ENCODE measurements at places on chromosomes 16 and 17.

GRCh38 chr17:80987941-80988461 lies 3.6 kb upstream of the CHMP6 start:
- DNase-seq: no peak

GRCh38 chr17:22517716-22518115 lies 825.4 kb downstream of the KCNJ18 start:
- DNase-seq: no peak

- peak; percentile 67 for DNase-seq
Observed at GRCh38 chr16:2963723-2964474, at the start of gene KREMEN2. Gene KREMEN2 (plus strand): TSS chr16:2964275. CDS start chr16:2964521, 246 bp downstream.

GRCh38 chr17:55407641-55408566 lies 13.7 kb downstream of the MMD start:
- DNase-seq: no peak

- DNase-seq: no peak
Observed at GRCh38 chr17:41322094-41322902, 6.8 kb upstream of the KRTAP17-1 start.

- no peak for DNase-seq
Observed at GRCh38 chr17:36885153-36885735, 52.0 kb upstream of the LHX1 start.

GRCh38 chr16:14509055-14509454 lies 121.0 kb downstream of the PARN start:
- no peak for DNase-seq

GRCh38 chr16:90034504-90034903 lies 15.2 kb upstream of the DBNDD1 start:
- no peak for DNase-seq

DNA sequence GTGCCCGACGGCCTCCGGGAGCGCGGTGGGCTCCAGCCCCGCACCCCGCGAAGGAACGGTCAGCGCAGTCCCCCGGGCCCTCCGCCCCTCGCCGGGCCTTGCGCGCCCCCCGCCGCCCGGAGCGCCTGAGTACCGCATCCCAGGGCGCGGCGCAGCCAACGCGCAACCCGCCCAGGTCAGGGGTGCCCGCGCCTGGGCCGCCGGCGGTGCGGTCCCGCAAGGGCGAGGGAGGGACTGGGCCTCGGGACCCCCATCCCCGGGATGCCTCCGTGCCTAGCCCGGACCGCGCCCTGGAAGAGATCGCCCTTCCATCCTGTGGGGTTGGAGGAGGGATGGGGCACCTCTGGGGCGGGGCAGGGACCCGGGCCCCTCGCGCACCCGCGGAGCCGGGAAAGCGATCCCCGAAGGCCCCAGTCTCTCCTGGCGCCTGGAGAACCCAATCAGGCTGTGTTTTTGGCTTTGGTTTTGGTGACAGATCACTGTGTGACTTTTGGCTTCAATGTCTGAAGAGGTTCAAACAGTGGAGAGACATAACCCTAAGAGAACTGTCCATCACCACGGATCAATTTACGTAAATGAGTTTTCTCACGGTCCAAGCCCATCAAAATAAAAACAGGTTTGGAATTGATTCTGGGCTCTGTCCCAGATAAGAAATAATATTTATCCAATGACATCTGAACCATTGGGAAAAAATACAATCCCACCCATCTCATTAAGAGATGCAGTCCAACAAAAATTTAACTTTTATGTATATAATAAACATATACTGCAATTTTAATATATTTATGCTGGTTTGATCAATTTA lies 17.8 kb downstream of the ENPP7 start:
- no peak for DNase-seq

- peak; percentile 36 for DNase-seq
Observed at GRCh38 chr17:63445571-63445953, 544 bp downstream of the CYB561 start.

DNA sequence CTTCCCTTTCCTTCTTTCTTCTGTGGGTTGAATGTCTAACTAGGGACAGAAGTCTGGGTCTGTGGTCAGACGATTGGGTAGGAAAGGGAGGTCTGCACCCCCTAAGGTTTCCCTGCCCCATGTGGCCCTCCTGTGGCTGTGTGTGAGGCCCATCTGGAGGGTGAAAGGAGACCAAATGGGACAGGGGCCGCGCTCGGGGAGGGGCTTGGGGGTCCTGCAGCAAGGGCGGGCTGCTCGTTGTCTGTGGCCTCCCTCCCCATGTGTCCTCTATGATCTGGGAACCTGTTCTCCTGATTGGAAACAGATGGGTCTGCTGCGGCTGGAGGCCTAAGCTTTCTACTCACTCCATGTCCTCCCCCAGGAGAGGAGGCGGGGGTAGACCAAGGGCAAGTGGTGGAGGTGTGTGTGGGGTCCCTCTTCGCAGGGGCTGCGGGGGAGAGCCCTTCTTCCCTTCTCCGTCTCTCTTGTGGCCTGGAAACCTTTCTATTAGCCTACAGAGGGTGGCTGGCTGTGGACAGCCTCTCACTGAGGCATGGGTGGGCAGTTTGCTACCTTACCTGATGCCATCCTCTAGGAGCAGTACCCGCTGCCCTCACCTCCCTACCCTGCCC lies 18.6 kb downstream of the IGFBP4 start:
- no peak for DNase-seq

GRCh38 chr16:81928975-81929374 lies 82.3 kb downstream of the SDR42E1 start:
- peak; percentile 33 for DNase-seq

DNA sequence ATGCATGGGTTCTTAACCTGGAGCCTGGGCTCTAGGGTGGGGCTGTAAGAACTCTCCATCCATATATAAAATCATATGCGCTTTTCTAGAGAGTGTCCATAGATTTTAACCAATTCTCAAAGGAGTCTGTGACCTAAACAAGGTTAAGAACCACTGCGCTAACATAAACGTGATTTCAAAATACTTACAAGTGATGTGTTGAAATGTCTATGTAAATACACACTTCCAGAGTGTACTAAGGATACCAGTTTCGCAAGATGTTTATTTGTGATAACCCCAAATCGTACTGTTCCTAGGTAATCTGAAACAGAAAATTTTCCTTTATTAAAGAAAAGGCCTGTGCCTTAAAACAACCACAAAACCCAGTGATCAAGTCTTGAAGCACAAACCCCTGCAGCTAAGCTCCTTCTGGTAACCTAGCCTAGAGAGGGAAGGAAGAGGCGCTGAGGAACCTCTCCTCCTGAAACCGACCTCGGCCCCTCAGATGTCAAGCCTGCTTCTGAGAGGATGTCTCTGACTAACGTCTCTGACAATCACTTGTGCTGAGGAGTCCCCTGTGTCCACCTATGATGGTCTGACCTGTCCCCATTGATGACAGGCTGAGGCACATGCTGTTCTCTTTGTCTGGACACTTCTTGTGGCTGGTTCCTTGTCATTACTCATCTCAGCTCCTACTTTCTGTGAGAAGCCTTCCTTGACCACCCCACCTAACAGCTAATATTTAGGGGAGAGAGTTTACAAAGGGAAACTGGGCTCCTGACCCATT lies 32.2 kb downstream of the SNN start:
- no peak for DNase-seq

GRCh38 chr17:4785311-4786105 lies 656 bp downstream of the VMO1 start:
- peak; percentile 29 for DNase-seq

GRCh38 chr17:50556803-50557202 lies 3.7 kb upstream of the CACNA1G start:
- no peak for DNase-seq

- DNase-seq: no peak
Observed at GRCh38 chr17:40466298-40466971, 23.2 kb downstream of the IGFBP4 start.

DNA sequence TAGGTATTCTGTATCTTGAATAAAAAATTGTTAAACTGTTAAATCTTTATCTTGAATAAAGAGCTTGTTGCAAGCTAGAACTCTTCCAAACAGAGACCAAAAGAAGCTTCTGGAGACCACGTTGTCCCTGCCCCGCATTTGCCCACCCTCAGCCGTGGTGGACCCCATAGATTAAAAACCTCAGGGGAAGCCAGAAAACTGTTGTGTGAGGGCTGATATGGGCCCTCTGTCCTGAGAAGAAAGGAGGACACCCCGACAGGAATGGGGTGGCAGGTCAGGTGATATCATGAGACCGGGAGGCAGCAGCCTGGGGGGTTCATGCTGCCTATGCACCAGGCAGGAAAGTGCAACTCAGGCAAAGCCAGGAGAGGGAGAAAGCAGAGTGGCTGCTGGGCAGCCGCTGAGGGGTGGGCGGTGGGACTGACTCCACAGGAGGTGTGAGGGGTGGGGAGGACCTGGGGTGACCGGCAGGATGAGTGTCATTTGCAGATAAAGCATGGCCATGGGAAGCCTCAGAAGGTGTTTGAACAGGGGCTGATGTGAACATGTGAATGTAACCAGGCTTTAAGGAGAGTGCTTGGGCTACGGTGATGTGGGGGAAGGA lies 147.8 kb downstream of the IRF8 start:
- no peak for DNase-seq

GRCh38 chr16:65988024-65988595 lies 378.4 kb upstream of the CDH5 start:
- no peak for DNase-seq

DNA sequence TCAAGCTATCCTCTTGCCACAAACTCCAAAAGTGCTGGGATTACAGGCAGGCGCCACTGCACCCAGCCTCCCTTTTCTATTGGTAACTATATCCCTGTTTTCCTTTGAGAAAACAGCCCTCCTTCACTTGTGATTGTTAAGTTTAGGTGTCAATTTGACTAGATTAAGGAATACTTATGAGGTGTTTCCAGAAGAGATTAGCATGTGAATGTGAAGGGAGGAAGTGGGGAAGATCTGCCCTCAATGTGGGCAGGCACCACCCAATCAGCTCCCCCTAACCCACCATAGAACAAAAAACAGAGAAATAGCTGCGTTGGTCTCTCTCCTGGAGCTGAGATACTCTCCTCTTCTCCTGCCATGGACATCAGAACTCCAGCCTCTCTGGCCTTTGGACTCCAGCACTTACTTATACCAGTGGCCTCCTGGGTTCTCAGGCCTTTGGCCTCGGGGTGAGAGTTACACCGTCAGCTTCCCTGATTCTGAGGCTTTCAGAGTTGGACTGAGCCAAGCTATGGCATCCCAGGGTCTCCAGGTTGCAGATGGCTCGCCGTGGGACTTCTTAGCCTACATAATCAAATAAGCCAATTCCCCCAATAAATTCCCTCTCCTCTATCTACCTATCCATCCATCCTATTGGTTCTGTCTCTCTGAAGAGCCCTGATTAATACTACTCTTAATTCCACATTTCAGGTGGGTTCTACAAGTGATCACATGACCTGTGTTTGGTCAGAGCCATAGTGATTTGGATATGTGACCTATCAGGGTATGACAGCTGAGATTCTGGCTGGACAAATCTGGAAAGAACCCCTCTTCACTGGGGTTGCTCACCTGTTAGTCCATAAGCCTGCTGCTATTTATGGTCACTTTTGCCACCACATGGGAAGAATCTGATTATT lies 12.0 kb upstream of the STAT3 start:
- no peak for DNase-seq

DNA sequence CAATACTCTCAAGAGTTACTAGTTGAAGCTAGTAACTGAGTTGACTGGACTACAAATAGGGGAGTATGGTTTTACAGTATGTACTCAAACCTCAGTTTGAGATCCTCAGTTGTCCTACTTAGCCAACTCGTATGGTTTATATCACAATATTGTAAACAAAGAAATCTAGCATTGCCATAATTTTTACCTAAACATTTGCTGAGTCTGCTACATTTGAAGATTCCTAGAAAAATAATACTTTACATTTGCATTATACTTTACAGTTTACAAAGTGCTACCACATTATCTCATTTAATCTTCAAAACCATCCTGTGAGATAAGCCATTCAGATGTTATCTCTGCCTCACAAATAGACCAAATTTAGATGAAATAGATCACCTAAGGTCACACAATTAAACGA lies 16.3 kb downstream of the CBX1 start:
- DNase-seq: no peak
